AG04449 (cell line): ENCODE measurements at places on chromosomes 2 and 18.

DNA sequence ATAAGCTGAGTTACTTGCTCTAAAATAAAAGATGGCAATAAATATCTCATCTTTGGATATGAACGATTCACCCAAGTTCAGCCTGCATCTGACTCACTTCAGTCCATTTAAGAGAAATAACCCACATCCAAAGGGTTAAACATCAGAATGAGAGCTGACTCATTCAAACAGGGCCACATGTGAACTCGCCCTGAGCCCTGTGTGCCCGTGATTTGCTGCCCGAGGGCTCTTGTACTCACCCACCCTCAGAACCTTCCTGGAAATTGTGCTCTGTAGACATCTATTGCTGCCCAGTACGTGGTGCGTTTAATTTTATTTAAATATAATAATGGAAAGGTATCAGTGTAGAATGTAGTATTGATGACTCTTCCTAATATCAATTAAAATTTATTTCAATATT, 66.9 kb upstream of the RBM44 start:
- DNase-seq = no peak

- no peak for DNase-seq
These were observed 781 bp upstream of the SOX11 start for GRCh38 chr2:5691221-5691984.

- no peak for DNase-seq
These were observed 52.6 kb downstream of the AGPS start for GRCh38 chr2:177445200-177445599.

DNA sequence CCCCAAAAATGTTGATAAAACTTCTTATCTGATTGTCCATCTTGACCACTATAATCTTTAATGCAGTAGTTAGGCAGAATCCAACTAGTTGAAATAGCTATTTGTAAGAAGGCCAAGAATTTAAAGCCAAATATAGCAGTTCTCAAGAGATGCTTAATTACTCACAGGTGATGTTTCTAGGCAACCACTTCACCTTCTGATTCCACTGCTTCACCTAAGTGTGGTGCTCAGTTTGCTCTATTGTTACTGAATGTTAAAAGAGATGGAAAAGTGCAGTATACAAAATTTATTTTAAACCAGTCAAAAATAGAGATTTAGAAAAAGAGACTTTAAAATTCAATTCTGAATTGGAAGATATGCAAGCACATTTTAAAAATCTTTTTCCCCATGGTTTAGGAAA, 539.4 kb downstream of the ZNF804A start:
- no peak for DNase-seq

DNA sequence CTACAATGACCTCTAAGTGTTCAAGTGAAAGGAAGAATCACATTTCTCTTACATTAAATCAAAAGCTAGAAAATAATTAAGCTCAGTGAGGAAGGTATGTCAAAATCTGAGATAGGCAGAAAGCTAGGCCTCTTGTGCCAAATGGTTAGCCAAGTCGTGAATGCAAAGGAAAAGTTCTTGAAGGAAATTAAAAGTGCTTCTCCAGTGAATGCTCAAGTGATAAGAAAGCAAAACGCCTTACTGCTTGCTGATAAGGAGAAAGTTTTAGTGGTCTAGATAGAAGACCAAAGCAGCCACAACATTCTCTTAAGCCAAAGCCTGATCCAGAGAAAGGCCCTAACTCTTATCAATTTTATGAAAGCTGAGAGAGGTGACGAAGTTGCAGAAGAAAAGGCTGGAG, 932.3 kb upstream of the ACVR2A start:
- DNase-seq = no peak

DNA sequence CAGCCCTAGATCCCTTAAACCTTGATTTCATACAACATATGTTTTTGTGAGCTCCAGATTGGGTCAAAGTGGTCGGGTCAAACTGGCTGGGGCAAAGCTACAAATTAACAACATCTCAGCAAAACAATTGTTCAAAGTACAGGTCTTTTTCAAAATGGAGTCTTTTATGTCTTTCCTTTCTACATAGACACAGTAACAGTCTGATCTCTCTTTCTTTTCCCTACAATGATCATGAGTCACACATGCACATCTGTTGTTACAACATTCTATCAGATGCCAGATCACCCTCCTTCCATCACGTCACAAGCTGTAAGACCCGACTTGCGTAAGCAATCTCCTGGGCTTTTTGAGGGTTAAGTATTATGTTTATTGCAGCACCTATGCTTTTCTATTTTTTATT, 55.1 kb downstream of the RHOB start:
- DNase-seq = peak; percentile 81

- DNase-seq = peak; percentile 4
These were observed 447.5 kb upstream of the FSIP2 start for GRCh38 chr2:185291035-185291647.

DNA sequence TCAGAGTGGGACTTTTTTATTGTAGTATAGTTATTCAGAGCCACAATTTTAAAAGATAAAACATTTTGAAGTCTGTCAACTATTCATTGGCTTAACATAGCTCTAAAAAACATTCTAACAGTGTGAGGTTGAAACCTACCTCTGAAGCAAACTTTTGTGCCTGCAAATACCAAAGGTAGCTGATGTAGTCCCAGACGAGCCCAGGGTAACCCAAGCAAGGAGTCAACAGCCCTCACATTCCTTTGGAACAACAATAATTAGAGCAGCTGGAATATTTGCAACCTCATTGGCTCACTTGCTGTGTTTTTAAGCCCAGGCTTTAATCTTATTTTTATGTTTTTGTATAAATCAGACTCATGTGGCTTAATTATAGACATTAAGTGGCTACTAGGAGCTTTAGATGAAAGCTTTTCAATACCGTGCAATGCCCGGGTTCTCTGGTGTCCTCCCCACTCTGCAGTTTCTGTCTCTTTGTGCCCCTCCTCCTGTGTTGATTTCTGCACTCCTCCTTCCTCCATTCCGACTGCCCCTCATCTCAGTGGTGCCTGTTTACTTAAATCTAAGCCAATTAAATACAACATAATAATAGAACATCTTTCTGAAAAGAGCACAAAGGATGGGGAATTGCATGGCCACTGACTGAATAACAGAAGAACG, 157.9 kb upstream of the UNC80 start:
- no peak for DNase-seq

GRCh38 chr2:694174-694573, 17.0 kb upstream of the TMEM18 start:
- no peak for DNase-seq

- no peak for DNase-seq
These were observed 80.4 kb downstream of the MC4R start for GRCh38 chr18:60292186-60292585.

DNA sequence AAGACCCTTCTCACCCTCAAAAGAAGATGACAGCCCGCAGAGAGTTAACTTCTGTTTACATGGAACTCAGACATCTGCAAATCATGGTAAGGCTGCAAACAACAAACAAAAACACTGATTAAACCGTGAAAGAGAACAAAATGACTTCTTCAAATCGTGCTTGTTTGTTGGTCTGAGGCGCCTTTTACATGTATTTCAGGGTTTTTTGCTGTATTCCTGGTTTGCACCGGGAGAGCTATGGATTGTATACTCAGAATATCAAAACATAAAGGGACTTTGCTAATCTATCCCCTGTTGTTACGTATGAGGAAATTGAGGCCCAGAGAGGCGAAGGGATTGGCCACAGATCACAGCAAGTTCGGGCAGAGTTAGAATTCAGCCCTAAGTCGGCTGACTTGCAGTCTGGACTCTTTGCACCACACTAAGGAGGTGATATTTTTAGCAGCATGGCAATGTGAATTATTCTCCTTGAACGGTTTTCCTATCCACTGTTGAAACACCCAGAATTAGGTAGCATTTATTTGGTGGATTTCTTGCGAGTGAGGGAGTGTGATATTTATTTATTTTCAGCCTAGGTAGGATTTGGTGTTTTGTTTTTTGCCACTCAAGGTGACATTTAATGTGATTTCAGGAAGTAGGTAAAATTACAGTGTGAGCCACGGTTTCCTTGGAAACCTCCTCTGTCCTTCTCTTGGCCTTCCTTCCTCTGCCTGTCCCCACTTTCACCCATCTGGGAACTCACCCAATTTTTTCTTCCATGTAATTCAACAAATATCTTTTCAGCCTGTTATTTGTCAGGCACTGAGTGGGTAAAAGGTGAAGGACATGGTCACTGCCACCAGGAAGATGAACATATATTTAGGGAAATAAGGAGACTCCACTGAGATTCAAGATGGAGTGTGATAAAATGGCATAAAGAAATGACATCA, 980 bp upstream of the PDE6D start:
- DNase-seq = no peak

DNA sequence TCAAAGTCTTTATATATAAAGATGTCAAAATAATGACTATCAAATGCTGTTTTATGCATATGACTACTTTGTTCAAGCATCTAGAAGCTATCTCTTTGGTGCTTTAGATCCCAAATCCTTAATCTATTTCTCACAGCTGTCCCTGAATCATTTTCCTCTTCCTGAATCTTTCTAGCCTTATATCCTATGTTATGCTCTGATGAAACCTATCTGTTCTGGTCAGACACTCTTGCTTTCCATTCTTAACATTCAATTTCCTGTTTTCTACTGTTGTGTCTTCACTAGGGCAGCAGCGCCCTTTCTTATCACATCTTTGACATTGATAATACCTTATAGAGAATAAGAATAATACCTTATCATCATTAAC, 6.3 kb upstream of the PARD3B start:
- no peak for DNase-seq

DNA sequence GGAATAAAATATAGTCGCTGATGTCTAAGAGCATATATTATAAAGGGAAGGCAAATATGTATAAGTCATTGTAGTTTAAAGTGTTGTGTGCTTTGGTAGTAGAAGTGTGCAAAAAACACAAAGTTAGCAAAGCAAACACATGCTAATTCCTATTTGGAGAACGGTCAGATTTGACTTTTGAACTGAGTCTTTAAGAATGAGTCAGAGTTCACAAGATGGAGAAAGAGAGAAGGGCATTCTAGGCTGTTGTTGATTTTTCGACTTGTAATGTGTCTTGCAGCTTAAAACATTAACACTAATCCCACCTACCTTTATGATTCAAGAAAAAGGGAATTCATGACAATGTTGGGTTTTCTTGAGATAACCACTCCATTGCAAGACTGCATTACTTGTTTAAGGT, 98.1 kb downstream of the CRIM1 start:
- no peak for DNase-seq

- DNase-seq = no peak
These were observed 209.7 kb upstream of the KCNJ3 start for GRCh38 chr2:154488801-154489200.

GRCh38 chr18:49894517-49895226, 81.3 kb upstream of the ACAA2 start:
- DNase-seq = no peak

DNA sequence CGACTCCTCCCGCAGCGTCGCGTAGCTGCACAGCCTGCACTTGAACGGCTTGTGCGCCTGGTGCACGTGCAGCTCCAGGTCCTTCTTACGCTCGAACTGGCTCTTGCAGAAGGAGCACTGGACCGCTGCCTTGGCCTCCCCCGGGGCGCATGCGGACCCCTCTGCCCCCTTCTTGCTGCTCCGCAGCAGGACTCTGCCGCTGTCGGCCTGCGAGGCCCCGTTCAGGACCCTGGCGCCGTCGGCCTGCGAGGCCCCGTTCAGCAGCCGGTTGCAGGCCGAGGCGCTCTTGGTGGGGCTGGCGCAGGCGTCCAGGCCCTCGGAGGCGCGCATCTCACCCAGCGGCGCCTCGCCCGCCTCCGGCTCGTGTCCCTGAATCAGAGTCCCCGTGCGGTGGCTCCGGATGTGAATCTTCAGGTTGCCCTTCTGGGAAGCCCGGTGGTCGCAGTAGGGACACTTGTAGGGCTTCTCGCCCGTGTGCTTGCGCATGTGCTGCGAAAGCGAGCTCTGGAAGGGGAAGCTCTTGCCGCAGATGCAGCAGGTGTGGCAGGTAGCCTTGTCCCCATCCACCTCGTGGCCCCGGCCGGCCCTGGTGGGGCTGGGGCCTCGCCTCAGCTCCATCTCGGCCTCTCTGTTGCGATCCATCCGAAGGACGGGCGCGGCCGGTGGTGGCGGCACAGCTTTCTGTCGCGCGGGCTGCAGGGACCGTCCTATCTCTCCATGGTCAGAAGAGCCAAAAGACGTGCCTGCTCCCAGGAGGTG, 52.5 kb downstream of the ZNF516 start:
- DNase-seq = no peak

DNA sequence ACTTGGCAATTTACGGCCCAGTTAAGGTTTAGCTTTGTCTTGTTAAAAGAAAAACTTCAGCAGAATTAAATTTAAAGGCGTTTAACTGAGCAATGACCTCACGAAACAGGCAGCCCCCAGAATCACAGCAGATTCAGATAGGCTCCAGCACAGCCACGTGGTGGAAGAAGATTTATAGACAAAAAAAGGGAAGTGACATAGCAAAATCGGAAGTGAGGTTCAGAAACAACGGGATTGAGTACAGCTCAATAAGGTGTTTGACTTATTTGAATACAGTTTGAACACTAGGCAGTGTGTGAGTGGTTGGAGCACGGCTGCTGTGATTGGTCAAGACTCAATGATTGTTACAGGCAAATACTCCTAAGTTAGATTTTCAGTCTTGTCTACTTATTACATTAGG, 79.8 kb downstream of the MOGAT1 start:
- DNase-seq = no peak

- no peak for DNase-seq
These were observed 15.3 kb downstream of the NMUR1 start for GRCh38 chr2:231514951-231515297.

- no peak for DNase-seq
These were observed 7.7 kb downstream of the CD302 start for GRCh38 chr2:159790323-159790722.

- no peak for DNase-seq
These were observed 127.0 kb downstream of the ST6GAL2 start for GRCh38 chr2:106758901-106759497.

- DNase-seq = peak; percentile 17
These were observed 219.6 kb upstream of the RAB12 start for GRCh38 chr18:8389391-8390340.

GRCh38 chr2:43333656-43334144, 107.3 kb upstream of the ZFP36L2 start:
- DNase-seq = no peak

- no peak for DNase-seq
These were observed 2.8 kb upstream of the GAD1 start for GRCh38 chr2:170813611-170814532.

DNA sequence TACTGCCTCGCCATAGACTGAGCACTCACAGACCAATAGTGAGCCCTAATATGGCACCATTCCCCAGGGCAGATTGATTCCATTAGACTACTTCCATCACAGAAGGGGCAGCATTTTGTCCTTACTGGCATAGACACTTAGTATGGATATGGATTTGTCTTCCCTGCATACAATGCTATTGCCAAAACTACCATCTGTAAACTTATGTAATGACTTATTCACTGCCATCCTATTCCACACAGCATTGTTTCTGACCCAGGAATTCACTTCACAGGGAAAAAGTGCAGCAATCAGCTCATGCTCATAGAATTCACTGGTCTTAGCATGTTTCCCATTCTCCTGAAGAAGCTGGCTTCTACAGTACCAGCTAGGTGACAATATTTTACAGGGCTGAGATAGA, 179.0 kb downstream of the PPP1R1C start:
- DNase-seq = no peak

DNA sequence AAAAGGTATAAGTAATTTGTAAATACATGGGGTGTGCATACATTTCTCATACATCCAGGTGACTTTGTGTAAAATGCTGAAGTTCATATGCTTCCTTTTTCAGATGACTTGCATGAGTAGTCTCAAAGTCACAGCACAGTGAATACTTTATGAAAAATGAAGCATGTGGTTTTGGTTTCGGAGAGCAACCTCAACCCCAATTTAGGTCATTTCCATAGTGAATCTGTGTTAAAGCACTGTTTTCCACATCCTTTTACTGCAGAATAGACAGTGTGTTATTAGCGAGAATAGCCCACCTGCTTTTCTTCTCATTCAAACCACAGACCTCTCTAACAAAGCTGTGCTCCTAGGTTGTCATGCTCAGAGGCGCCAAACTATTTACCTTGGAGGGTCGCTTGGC, 204.4 kb upstream of the RASGRP3 start:
- no peak for DNase-seq
